Trophoblast cell (in vitro differentiated cells and primary cell): ENCODE measurements at places on chromosomes 2 and 18.

- DNase-seq: no peak
These were observed 35.8 kb upstream of the GPC1 start for GRCh38 chr2:240399419-240400324.

DNA sequence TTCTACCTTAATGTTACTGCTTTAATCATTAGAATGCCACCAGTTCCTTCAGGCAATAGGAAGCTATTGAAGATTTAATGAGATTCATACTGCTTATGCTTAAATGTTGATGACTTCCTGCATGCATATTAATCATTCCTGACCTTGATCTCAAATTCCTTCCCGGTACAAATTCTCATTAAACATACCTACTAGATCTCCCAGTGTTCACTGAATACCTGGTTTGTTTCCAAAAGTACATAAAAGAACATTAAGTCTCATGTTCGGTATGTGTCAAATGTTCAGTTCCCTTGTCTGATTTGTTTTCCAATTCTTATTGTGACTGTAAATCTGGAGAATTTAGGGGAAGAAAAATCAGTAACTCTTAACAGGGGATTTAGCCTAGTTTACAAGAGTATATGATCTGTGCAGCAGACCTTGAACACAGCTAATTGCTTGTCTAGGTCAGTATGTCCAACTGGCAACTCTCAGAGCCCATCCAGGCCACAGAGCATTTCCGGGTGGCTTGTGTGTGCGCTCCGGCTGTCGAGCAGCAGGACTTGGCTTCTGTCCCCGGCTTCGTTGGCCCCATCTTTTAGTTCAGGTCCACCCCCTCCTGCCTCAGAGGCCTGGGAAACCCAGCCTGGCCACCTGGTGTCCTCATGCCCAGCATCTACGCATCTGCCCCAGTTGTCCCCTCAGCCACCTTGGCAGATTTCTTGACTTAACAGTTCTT is 13.1 kb downstream of the METAP1D start:
- no peak for DNase-seq

DNA sequence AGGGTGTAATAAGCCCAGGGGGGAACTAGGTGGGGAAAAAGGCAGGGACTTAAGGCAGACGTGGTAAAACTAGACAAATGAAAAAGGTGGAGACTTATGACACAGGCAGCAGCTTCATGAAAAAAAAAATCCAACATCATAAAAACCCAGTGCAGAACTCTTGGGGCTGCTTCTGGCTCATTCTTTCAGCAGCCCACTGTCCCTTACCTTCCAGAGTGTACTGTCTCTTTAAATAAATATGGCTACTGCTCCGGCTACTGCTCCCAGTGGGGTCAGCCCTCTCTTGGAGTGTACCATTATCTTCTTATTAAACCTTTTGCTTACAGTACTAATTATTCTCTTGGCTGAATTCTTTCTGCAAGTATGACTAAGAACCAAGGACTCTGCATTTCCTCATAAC is 699.5 kb downstream of the DSC3 start:
- DNase-seq: no peak

DNA sequence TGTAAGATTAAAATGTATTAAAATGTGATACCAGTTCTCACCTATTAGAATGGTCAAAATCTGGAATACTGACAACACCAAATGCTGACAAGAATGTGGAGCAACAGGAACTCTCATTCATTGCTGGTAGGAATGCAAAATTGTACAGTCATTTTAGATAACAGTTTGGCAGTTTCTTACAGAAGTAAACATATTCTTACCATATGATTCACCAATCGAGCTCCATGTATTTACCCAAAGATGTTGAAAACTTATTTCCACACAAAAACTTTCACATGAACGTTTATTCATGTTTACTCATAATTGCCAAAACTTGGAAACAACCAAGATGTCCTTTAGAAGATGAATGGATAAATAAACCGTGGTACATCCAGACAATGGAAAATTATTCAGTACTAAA is 1193.5 kb upstream of the ACVR2A start:
- DNase-seq: peak; percentile 54

DNA sequence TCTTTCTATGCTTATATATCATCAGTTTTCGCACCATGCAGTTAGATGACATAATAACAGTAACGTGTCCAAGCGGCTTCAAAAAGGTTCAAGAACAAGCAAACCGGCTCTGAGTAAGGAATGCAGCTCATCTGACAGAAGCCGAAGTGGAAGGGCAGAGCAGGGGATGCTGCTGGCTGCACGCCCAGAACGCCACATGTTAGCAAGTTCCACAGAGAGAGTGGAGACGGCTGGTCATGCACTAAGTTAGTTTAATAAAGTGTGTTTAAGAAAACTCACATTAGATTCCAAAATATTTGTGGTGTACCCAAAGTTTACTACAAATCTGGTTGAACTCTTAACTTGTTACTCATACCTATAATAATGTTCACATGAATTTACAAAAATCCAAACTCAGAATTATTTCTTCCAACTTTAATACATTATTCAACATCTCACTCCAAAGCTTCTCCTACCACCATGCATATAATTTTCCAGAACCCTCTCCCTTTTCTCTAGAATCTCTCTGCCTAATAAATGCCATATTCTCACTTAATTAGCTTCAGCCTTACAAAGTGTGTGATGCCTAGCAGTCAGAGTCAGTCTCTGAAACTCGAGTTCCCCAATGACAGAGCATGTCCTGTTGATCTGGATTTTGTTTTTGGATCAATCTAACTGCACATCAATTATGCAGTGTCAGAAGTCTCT is 170.0 kb downstream of the DNAH7 start:
- DNase-seq: no peak

GRCh38 chr2:228180181-228181097 is 1.0 kb downstream of the SPHKAP start:
- no peak for DNase-seq

GRCh38 chr2:199339891-199340605 is 117.7 kb downstream of the SATB2 start:
- no peak for DNase-seq

DNA sequence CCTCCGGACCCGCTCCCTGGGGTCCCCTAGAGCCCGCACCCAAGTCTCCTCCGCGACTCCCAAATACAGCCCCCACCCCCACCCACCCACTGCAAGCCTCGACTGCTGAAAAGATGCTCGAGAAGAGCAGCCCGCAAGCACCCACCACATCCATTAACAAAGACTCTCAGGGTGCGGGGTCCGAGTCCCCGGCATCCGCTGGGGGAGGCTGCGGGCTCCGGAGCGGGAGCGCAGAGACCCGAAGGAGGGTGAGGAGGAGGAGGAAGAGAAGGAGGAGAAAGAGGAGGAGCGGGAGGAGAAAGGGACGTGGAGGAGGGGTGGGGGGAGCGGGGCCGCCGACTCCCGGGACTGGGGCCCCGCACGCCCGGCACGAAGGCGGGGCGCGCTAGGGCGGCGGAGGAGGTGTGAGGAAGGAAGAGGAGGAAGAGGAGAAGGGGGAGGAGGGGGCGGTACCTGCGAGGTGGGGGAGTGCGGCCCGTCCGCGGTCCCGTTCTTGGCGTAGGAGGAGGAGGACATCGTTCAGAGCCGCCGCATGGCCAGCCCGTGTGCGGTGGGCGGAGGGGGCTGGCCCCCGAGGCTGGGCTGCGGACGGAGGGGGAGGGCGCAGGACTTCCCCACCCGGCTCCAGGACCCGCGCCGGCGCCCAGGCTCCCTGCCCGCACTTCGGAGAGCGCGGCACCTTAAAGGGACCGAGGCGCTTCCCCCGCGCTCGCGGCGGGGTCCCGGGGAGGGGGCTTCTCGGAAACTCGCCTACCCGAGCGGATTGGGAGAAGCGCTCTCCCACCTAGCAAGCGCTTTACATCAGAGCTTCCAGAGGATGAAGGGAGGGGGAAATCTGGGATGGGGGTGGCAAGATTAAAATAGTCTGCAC is at the start of gene CACNB4:
Gene CACNB4 (minus strand): TSS at position 549 of the 871 bp plus-strand sequence.
- DNase-seq: no peak

GRCh38 chr2:121663434-121663833 is 14.2 kb upstream of the CLASP1 start:
- no peak for DNase-seq

GRCh38 chr2:174180726-174181236 is 67.6 kb downstream of the OLA1 start:
- DNase-seq: no peak

- no peak for DNase-seq
These were observed 8.1 kb downstream of the AMER3 start for GRCh38 chr2:130763405-130763804.

GRCh38 chr18:48974304-48975119 is 23.7 kb upstream of the SMAD7 start:
- no peak for DNase-seq
